ENCODE measurements at places on chromosomes 13 and 19.

DNA sequence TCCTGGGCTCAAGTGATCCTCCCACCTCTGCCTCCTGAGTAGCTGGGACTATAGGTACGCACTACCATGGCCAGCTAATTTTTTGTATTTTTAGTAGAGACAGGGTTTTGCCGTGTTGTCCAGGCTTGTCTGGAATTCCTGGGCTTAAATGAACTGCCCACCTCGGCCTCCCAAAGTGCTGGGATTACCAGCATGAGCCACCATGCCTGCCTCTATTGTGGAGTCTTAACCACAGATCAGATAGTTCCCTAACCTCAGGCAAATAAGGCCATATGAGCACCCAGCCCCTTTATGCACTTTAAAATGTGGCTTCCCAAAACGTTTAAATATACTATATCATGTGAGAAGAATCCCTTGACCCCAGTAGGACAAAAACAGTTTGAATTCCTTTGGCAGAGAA is 16.4 kb downstream of the CNMD start:
- no peak for DNase-seq

GRCh38 chr13:73722120-73722519 is 412.1 kb downstream of the KLF12 start:
- DNase-seq, result no peak

GRCh38 chr19:48768994-48769713 is 13.8 kb downstream of the FGF21 start:
- DNase-seq, result no peak

- peak; percentile 76 for DNase-seq
Observed at GRCh38 chr19:8396563-8397203, 6.5 kb downstream of the RAB11B start.

GRCh38 chr19:50835785-50836542 is 2.6 kb upstream of the KLK15 start:
- DNase-seq, result peak; percentile 67

- no peak for DNase-seq
Observed at GRCh38 chr19:45440873-45441654, 17.3 kb upstream of the ERCC1 start.

GRCh38 chr19:38932425-38933179 is 1.9 kb downstream of the MRPS12 start:
- DNase-seq, result no peak

GRCh38 chr19:18633321-18633720 is 3.5 kb upstream of the KLHL26 start:
- no peak for DNase-seq

DNA sequence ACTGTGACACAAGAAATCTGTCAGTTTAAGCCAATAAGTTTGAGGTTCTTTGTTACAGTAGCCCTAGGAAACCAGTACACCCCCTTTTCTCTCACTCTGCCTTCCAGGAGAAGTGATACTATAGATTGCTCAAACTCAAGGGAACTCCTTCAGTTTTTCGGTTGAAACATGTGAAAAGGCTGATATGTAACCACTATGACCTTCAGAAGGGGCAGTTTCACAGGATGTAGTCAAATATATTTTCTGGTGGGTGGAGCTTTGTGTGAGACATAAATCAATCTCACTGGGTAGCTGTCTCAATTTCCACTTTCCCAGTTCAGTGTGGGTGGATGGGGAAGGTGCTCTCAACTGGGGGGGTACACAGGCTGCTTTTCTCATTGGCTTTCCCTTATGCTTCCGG is 41.7 kb downstream of the HTR2A start:
- DNase-seq, result no peak

GRCh38 chr13:57352114-57352513 is 185.1 kb downstream of the PRR20E start:
- DNase-seq, result no peak

DNA sequence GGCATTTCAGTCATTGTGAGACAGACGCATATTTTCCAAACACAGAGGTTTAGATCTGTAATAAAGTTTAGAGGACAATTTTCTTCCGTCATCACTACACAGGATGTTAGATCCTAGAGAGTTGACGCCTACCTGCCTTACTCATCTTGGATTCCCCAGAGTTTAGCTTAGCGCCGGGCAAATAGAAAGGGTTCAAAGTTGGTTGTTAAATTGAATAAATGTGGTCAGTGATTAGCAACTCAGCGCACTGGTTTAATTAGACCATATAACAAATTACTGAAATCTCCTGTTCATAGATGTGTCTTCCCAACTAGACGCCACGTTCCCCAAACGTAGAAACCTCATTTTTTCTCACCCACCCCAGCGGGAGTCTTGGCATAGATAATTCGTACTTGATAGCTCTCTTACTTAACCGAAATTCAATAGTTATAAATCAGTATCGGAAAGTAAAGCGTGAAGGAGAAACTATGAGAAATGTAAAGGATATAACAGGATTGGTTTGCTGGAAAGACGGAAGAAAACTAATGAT is 726 bp upstream of the UFM1 start:
- peak; percentile 50 for DNase-seq

- DNase-seq, result no peak
Observed at GRCh38 chr19:5890099-5890498, 13.5 kb downstream of the NDUFA11 start.

GRCh38 chr19:22030680-22031079 is 19.9 kb upstream of the ZNF208 start:
- no peak for DNase-seq

DNA sequence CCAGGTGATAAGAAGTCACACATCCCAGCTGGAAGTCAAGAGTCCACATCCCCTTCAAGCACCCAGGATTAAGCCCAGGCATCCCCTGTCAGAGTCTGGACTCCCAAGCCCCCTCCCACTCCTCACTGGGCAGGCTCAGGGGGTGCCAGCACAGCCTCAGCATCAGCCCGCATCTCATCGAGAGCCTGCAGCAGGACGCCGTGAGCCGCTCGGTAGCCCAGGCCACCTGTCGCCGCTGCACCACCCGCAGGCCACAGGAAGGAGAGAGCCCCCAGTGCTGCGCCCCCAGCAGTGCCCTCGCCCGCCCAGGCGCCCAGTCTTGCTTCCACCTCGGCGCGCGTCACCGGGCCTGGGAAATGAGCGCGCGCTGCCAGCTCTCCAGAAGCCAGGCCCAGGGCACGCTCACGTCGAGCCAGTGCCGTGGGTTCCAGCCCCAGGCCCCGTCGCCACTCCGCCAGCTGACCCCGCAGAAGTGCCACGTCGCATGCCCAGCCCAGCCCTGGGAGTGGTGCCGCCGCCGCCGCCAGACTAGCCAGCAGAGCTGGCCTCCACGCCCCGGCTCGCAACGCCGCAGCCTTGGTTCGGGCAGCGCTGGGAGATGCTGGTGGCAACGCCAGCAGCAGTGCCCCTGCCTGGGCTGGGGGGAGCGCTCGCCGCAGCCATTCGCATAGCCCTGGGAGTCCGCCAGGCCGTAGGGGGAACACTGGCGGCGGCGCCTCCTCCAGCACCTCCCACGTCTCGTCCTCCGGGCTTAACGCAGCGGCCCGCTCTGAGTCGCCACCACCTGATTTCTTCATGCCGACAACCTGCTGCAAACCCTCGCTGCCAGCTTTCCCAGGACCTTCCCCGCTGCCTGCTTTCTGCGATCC is 3.8 kb downstream of the IRGQ start:
- DNase-seq, result no peak

- no peak for DNase-seq
Observed at GRCh38 chr13:34025746-34026145, 207.8 kb downstream of the RFC3 start.

DNA sequence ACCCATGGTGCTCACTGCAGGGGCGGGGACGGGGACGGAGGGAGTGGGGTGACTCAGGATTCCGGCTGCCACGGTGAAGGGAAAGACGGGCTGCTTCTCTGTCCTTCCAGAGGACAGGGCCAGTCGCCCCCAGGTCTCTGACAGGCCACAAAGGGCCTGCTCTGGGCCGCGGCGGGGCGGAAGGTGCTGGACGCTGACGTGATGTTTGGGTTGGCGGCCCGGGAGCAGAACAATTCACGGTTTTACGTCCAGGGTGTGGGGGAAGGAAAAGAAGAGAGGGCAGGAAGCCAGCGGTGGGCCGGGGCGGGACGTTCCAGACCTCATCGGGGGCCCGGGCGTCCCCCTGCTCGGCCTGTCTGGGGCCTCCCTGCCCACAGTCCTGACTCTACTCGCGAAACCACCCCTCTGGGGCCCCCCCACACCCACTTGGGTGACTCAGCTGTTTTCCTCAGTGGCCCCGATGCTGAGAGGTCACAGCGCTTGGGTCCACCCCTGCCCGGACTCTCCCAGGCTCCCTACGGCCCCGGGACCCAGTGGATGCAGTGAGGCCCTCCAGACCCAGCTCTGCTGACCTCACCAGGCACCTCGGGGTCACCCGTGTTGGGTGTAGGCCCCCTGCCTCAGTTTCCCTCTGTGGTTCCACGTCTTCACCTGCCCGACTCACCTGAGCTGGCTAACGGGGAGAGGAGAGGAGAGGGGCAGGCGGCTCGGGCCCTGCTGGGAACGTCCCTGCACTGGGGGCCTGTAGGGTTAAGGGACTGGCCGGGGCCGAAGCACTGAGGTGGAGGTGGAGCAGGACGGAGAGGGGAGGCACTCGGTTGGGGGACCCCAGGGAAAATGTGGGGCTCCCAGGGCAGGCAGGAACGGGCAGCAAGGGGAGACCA is 29.2 kb downstream of the PIP5K1C start:
- no peak for DNase-seq

- DNase-seq, result peak; percentile 25
Observed at GRCh38 chr19:48424694-48425219, 21.0 kb upstream of the GRWD1 start.

GRCh38 chr19:42175952-42176648 is 41.4 kb downstream of the DEDD2 start:
- DNase-seq, result peak; percentile 47

- DNase-seq, result no peak
Observed at GRCh38 chr13:113546571-113547237, 37.8 kb upstream of the TFDP1 start.

DNA sequence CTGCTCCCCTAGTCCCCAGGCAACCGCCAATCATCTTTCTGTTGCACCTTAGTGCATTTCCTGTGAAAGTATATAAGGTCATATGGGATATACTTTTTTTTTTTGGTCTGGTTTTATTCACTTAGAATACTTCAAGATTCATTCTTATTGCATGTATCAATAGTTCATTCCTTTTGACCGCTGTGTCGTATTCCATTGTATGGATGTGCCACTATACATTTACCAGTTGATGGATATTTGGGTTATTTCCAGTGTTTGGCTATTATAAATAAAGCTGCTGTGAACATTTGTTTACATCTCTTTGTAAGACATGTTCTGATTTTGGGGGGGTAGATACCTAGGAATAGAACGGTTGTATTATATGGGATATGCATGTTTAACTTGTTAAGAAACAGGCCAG is 9.9 kb upstream of the UBA2 start:
- no peak for DNase-seq

GRCh38 chr13:29689548-29689947 is 94.1 kb upstream of the SLC7A1 start:
- DNase-seq, result no peak

DNA sequence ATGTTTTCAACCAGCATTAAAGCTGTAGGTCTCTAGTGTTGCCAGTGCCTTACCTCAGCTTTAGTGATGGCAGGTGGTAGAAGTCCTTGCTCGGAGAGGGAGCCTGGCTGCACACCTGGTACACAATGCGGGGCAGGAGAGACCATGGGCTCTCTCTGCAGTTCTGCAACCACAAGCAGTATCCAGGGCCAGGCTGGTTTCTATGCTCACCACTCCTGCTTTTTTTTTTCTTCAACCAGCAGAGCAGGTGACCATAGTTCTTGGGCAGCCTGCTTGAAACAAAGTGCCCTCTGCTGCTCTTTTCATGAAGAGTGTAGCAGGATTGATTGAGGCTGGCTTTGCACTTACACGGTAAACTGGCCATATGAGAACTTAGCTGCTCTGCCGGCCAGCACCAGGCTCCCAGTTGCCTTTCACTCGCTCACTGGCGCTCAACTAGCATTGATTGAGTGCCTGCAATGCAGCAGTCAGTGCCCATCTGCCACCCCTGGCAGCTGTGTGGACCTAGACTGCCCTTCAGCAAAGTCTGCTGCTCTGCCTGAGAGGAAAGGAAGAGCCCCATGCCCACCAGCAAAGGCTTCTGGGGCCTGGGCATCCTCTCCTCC is 4.4 kb upstream of the CHAMP1 start:
- no peak for DNase-seq

GRCh38 chr19:33488826-33489225 is 32.8 kb downstream of the PEPD start:
- no peak for DNase-seq

DNA sequence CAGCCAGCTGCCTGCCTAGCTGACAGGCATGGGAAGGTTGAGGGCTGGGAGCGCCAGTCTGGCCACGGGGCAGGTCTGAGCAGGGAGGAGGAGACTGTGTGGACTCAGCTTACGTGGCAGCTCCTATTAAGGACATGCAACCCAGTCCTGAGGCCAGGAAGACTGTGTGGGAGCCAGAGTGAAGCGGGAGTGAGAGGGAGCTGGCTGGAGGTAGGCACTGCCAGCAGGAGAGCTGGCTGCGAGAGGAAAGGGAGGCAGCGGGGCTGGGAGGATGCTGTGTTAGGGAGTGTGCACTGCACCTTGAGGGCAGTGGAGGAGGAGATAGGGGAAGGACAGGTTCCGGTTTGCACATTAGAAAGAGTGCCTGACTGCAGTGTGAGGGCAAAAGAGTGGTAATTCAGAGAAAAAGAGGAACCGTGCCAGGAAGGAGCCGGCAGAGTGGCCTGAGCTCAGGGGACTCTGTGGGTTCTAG is 99.2 kb downstream of the SLC7A1 start:
- no peak for DNase-seq

- DNase-seq, result no peak
Observed at GRCh38 chr13:114022876-114023275, 49.0 kb upstream of the C13orf46 start.

DNA sequence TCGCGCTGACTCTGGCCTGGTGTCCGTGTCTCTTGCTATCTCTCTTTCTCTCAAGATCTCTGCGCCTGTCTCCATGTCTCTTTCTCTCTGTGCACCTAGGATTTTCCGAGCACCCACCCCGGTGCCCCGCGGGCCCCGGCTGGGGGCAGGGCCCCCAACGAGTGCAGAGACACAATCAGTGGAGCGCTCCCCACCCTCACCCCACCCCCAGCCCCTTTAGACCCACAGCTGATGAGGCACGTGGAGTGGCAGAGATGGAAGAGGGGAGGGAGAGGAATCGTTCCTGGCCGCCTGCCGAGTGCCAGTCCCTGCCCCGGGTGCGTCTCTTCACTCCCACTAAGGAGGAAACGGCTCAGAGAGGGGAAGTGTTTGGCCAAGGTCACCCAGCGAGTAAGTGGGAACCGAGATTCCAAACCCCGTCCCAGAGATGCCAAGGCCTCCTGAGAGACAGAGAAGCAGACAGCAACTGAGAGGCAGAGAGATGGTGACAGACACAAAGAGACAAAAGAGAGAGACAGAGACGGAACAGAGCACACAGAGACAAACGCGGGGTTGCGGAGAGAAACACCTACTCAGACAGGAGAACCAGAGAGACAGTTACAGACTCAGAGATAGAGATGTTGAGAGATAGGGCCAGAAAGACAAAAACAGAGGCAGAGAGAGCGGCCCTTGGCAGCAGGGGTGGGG is 626 bp upstream of the BCL3 start:
- DNase-seq, result no peak

DNA sequence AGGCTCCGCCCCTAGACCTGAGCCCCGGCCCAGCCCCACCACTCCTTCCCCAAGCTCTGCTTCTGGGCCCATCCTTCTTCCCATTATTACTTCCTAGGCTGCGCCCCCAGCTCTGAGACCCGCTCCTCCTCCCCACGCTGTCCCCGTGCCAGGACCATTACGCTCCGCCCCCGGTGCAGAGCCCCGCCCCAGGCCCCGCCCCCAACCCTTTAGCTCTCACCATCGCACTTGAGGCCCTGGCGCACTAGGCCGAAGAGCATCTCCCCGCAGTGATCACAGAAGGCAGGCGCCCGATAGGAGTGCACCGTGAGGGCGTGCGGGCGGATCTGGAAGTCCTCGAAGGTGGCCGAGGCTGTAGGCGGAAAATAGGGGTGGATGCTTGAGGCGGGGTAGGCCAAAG is 6.2 kb downstream of the PRKD2 start:
- DNase-seq, result no peak

Measured in head of caudate nucleus (tissue), 42 donors.